ENCODE measurements at places on chromosomes 1 and 21.

GRCh38 chr1:24113641-24114033, 1.7 kb upstream of the MYOM3 start:
- DNase-seq = no peak

GRCh38 chr21:38696579-38696978, 109.2 kb upstream of the ETS2 start:
- no peak for DNase-seq

DNA sequence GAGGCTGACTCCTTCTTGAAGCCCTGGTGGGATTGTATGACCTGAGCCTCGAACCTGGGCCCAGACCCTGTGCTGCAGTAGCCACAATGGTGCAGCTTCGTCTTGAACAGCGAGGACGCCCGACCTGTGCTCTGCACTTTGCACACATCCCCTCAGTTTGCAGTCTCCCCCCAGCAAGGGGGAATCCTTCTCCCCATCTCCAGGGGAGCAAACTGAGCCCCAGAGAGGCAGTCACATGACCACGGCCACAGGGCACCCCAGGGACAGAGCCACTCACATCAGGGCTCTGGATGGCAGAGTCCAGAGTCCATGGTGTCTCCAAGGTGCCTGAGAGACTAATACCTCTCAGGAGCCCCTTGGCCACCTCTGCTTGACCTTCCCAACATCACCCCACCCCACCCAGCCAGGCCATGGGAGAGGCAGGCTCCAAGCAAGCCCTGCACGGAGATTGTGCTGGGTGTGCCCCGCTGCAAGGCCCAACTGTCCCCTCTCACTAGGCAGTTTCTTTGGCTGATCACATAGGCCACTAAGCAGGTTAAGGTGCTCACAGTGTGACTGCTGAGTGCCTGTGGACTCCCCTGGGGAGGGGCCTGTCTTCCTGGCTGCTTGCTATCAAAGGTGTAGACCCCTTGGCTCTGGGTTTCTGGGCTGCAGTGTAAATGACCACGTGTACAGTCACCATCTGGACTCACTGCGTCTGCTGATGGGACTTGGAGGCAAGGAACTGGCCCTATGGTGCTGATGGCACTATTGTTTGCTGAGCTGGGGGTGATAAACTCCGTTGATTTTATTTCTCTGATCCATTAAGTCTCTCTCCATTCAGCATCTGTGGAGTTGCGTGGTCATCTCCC, 398.1 kb downstream of the MATN1 start:
- DNase-seq = no peak

DNA sequence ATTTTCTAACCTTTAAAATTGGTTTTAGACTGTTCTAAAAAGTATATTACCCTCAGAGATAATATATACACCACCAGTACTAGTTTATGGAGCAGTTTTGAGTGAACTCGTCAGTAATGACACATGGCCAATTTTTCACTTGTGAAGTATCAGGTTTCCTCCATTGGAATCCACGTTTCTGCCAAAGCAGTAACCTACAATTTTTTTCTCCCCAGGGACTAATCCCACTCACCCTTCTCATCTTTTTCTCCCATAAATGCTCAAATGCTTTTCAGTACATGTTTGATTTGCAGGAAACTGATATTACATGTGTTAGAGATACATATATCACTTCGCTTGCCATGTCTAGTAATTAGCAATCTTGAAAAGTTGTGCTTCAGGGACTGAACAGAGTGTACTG, 94.1 kb downstream of the COL24A1 start:
- no peak for DNase-seq

GRCh38 chr1:65022216-65022615, 55.9 kb upstream of the JAK1 start:
- DNase-seq = no peak

- no peak for DNase-seq
Observed at GRCh38 chr1:202230939-202231645, 37.5 kb downstream of the LGR6 start.

DNA sequence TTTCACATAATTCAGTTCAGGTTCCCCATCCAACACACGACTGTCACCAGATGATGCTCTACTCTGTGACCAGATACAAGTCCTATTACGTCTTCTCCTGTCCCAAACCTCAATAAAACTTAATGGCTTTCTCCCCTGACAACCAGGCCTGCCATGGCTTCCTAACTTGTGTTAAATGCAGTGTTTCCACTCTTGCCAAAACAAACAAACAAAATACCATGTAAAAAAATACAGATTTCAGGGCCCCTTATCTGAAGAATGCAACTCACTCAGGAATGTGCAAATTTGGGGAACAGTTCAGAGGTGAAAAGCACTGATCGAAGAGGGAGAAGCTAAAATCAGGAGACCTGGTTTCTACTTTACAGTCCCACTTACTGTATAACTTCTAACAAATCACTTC, 863 bp upstream of the NUF2 start:
- DNase-seq = no peak

DNA sequence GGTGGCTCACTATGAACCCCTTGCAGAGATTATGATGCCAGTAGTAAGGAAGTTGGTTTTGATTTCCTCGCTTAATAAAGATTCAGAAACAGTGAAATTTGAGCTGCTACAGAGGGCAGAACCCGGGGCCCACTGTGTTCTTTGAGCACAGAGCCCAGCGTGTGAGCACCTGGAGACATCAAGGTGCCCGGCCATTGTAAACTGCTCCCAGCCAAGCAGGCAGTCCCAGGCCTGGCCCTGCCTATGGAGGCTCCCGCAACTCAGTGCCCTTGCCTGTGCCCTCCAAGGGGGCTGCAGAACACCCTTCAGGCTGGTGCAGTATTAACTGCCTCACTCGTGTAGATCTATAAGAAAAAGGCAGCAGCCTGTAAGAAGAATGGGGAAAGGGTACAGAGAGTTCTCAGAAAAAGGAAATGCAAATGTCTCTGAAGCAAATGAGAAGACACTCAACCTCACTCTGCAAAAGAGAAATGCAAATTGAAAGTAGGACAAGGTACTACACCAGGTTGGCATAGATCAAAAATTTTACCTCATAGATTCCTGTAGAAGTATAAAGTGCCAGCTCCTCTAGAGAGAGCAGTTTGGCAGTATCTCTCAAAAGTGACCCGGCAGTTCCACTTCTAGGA, 323.7 kb downstream of the HHAT start:
- no peak for DNase-seq

GRCh38 chr21:31554511-31555022, 104.9 kb upstream of the SOD1 start:
- no peak for DNase-seq
